ENCODE measurements at places on chromosomes 5 and 9.
A peak's percentile ranks its signal among the peaks of the same experiment; 100 is the strongest.

- no peak overlapping the region for H3K27ac ChIP-seq
- peaks cover 13% of the 10 kb centered on the region for H3K4me1 ChIP-seq
- DNase-seq, result no peak
- no peaks in the 10 kb centered on the region for H3K27me3 ChIP-seq
Measured at GRCh38 chr5:18968966-18969365, 1019.0 kb downstream of the CDH18 start.

GRCh38 chr5:66230551-66230950 lies 86.5 kb downstream of the SREK1 start:
- H3K36me3 ChIP-seq, result no peaks in the 10 kb centered on the region
- no peak overlapping the region for H3K27ac ChIP-seq
- peak; percentile 70 for DNase-seq
- H3K27me3 ChIP-seq, result no peaks in the 10 kb centered on the region

- no peak overlapping the region for H3K4me3 ChIP-seq
- DNase-seq, result no peak
- no peaks in the 10 kb centered on the region for H3K36me3 ChIP-seq
- no peak overlapping the region for H3K27ac ChIP-seq
- 0 out of 2 replicates have a peak, but pooled peaks cover under 1% of the 10 kb centered on the region for H3K4me1 ChIP-seq
Measured at GRCh38 chr5:170486371-170486770, 17.4 kb upstream of the KCNIP1 start.

DNA sequence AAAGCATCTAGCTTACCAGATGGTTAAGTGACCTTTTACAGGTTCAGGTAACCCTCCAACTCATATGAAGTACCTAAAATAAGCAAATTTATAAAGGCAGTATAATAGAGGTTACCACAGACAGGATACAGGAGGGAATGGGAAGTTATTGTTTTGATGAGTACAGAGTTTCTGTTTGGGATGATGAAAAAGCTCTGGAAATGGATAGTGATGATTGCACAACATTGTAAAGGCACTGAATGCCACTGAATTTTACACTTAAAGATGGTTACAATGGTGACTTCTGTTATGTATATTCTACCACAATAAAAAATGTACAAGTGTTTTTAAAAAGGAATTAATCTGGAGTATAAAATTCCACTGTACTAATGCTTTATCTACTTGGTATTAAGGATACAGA lies 75.0 kb upstream of the NIPBL start:
- H3K27me3 ChIP-seq, result no peaks in the 10 kb centered on the region
- H3K36me3 ChIP-seq, result no peaks in the 10 kb centered on the region
- no peak overlapping the region for H3K4me3 ChIP-seq

GRCh38 chr5:107072967-107073366 lies 597.8 kb downstream of the EFNA5 start:
- no peaks in the 10 kb centered on the region for H3K36me3 ChIP-seq
- no peak overlapping the region for H3K4me3 ChIP-seq
- DNase-seq, result no peak
- peaks cover 15% of the 10 kb centered on the region for H3K4me1 ChIP-seq

DNA sequence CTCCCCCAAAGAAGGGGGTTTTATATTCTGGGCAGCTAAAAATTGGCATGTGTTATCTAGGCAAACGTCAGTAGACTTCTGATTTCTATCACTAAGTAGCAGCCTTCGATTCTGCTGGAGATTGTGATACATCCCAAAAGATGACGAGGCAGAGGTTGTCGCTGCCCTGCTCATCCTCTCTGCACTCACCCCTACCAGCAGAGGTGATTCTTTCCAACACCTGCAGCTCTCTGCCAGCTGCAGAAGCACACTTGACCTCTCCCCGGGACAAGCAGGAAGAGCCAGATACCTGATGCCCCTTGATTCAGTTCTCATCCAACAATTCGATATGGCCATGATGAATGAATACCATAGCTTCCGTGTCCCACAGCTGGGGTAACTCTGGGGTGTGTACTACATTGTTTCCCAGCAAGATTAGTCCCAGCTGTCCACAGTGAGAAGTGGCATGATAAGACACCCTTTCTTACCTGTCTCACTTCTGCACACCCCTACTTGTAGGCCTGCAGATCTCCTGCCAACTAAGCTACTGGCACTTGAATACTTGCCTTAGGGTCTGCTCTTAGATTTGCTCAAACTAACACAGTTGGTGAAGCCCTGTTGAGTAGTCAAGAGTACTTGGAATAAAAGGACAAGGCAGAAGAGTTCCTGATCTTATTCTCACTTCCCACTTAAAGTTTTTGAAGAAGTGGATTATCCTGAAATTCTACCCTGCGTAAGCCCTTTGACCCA lies 37.6 kb upstream of the SMAD5 start:
- H3K36me3 ChIP-seq, result no peaks in the 10 kb centered on the region
- no peak overlapping the region for H3K27ac ChIP-seq
- H3K27me3 ChIP-seq, result no peaks in the 10 kb centered on the region
- peaks cover 17% of the 10 kb centered on the region for H3K4me1 ChIP-seq

DNA sequence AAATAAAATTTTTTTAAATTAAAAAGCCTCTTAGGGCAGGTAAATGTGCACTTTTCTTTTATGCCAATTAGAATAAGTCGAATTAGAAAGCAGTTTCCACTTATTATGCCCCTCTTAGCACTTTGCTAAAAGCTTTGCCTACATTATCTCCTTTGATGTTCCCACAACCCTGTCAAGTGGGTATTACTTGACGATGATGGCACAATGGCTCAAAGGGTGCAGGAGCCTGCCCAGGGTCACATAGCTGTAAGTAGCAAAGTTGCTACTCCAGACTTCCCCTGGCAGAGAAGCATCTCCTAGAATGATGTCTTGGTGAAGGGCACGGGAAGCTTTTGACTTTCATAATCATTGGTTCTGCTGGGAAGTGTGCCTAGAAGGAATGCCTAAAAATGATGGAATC lies 18.4 kb upstream of the IQGAP2 start:
- H3K4me3 ChIP-seq, result no peak overlapping the region
- no peaks in the 10 kb centered on the region for H3K36me3 ChIP-seq
- no peak overlapping the region for H3K27ac ChIP-seq
- DNase-seq, result no peak
- H3K4me1 ChIP-seq, result peaks cover 9% of the 10 kb centered on the region
- no peaks in the 10 kb centered on the region for H3K27me3 ChIP-seq
